ENCODE measurements at places on chromosomes 1 and 21.

DNA sequence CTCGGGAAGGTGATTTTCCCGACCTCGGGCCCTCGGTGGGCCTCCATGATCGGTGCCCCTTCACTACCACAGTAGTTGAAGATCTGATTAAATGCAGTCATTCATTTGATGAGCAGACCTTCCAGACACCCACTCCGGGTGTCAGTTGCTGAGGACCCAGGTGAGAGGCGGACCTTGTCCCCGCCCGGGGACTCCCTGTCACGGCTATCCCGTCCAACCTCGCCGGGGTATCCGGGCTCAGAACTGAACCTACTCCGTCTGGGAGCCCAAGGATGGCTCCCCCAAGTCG lies 22.6 kb downstream of the RNU1-3 start:
- DNase-seq: no peak

GRCh38 chr1:194367121-194367520 lies 1180.7 kb upstream of the B3GALT2 start:
- DNase-seq: no peak

GRCh38 chr1:241749041-241749944 lies 97.2 kb downstream of the WDR64 start:
- DNase-seq: no peak

- DNase-seq: no peak
These were observed 262.9 kb downstream of the RHOU start for GRCh38 chr1:228998179-228998578.

DNA sequence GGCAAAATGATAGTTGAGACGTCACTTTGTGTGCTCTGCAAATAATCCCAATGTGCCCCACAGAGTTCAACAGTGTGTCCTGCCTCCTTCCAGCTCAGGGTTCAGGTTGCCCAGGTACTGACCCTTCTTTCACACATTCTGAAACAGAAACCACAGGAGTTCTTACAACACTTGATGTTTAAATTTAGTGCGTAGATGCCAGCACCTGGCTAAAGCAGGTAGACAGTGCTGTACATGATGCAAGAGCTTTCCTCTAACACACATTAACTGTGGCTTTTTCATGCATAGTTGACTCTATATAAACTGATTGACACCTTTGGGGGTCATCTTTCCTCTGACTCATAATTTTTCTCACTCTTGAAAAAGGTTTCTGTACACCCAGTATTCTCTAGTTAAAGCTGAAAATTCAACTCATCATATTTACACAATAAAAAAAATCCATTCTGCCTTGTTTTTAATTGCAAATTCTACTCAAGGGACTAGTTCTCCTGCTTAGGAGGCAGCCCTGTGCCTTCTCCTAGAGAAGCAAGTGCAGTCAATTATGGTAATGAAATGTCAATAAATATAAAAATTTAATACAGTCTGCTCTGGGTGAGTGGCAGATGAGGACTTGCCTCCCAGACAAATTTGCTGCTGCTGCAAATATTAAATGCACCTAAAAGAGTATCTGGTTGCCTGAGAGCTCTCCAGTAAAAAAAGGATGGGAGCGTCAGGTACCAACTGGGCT lies 91.4 kb downstream of the NR5A2 start:
- no peak for DNase-seq
